NCI-H1694 treated with DMSO at 0.1 percent for 48 hours (cell line): ENCODE measurements at places on chromosomes 6 and 20.

DNA sequence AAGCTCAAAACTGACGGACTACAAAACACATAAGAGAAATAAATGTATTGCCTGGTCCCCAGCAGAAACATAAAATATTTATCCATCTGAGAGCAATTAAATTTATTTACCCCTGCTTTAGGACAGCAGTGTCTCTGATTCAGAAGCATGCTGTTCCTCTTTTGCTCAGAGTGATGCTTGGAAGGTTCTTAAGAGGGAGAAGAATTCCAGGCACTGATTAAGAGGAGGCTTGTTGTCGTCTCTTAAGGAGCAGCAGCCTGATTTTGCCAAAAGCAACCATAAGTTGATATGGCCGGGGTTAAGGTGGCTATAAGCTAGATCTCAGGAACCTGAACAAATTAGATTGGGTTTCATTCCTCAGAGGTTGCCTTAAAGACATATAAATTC is 25.8 kb downstream of the CAP2 start:
- no peak for DNase-seq

GRCh38 chr6:121733234-121733633 is 297.8 kb downstream of the GJA1 start:
- no peak for DNase-seq

- DNase-seq, result no peak
Measured at GRCh38 chr6:54990001-54990400, 143.4 kb downstream of the FAM83B start.

DNA sequence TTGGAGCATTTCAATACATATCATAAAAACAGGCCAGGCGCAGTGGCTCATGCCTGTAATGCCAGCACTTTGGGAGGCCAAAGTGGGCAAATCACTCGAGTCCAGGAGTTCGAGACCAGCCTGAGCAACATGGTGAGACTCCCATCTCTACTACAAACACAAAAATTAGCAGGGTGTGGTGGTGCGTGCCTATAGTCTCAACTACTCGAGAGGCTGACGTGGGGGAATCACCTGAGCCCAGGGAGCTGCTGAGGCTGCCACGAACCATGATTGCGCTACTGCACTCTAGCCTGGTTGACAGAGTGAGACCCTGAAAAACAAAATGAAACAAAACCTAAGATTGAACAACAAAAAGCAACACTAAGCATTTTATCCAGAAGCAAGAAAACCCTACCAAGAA is 47.2 kb downstream of the BACH2 start:
- DNase-seq, result no peak

DNA sequence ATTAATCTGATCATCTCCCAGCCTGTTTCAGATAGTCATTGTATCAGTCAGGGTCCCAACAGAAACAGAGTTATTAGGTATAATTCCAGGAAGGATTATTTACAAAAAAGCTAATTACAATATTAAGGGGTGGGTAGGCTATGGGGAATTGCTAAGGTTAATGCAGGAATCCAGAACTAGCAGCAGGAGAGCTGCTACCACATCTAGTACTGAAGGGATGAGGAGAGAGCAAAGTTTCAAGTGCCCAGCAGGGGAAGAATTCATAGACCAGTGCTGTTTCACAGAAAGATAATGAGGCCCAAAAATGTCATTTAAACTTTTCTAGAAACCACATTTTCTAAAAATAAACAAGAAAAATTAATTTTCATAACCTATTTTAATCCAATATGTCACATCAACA is 284.2 kb downstream of the HACE1 start:
- DNase-seq, result no peak

DNA sequence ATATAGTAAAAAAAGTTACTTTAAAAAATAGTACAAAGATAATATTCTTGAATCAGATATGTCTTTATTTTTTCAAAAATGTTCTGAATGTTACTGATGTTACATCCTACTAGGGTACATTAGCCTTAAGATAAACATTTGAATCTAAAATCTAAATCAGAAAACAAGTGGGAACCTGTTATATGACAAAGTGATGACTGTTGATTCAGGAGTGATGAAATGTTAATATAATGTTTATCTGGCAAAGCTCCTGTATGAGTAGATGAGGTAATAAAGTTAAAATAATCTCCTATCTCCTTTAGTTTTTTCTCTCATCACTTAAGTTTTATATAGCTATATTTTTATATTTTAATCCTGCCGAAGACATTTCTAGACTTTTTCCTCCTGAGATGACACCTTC is 4.2 kb downstream of the DOP1A start:
- no peak for DNase-seq

DNA sequence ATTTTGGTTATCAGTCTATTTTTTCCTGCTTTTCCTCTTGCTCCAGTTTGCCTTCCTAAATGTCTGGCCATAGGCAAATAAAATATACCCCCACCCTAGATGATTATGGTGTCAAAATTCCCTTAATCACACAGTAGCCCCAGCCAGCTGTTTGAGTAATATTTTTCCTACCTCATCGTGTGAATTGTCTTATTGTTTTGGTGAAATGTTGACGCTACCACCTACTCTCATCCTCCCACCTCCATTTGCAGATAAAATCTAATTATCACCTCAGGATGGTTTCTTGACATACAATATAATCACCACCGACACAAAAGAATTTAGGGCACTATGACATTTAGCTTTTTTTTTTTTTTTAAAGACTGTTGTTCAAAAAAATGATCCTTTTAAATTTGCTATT is 44.1 kb upstream of the FUCA2 start:
- no peak for DNase-seq

DNA sequence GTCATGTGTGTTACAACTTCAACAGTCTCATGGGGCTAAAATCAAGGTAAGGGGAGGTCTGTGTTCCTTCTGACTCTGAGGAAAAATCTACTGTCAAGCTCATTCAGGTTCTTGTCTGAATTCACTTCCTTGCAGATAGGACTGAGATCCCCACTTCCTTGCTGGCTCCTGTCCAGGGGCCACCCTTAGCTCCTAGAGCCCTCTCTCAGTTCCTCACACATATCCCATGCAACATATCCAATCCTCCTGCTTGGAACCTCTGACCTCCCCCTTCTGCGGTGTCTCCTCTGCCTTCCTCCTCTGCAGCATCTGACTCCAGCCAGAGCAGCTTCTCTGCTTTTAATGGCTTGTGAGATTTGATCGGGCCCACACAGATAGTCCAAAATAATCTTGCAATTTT is 27.1 kb upstream of the MICB start:
- no peak for DNase-seq

- DNase-seq, result no peak
Measured at GRCh38 chr6:136647363-136647852, 97.2 kb upstream of the MAP7 start.

- no peak for DNase-seq
Measured at GRCh38 chr20:46530640-46531039, 17.3 kb upstream of the ZNF334 start.

GRCh38 chr6:108207013-108207412 is 41.2 kb downstream of the NR2E1 start:
- DNase-seq, result no peak

GRCh38 chr6:139425780-139426179 is 51.3 kb upstream of the CITED2 start:
- no peak for DNase-seq

DNA sequence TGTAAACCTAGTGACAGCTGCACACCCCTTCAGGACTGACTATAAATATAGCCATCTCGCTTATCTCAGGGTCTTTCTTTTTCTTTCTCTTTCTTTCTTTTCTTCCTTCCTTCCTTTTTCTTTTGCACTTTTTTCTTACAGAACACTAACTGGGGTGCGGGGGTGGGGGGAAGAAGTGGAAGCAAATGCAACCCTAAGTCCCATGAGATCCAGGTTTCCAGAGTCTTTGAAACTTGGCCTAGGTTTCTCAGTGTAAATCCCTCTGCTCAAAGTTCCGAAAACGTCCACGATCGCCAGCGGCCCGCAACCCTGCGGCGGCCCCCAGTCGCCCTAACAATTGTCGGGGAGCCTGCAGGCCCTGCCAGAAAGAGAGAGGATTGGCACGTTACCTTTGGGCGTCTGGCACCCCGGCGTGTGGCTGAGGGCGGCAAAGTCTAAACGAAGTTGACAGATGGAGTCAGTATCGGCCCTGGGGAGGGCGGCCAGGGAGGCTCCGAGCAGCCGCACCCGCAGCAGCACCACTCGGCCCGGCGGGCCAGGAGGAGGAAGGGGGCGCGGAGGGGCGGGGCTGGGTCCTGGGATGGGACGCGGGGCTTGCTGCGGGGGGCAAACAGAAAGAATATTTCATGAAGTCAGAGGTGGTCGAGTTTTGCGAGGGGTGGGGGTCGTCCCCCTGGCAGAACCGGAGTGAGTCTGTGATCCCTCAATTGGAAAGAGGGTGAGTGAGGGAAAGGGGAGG is 577 bp upstream of the FOXF2 start:
- no peak for DNase-seq

GRCh38 chr6:82066991-82067411 is 180.5 kb downstream of the IBTK start:
- DNase-seq, result no peak

- no peak for DNase-seq
Measured at GRCh38 chr20:31919410-31920155, 32.3 kb downstream of the PDRG1 start.

DNA sequence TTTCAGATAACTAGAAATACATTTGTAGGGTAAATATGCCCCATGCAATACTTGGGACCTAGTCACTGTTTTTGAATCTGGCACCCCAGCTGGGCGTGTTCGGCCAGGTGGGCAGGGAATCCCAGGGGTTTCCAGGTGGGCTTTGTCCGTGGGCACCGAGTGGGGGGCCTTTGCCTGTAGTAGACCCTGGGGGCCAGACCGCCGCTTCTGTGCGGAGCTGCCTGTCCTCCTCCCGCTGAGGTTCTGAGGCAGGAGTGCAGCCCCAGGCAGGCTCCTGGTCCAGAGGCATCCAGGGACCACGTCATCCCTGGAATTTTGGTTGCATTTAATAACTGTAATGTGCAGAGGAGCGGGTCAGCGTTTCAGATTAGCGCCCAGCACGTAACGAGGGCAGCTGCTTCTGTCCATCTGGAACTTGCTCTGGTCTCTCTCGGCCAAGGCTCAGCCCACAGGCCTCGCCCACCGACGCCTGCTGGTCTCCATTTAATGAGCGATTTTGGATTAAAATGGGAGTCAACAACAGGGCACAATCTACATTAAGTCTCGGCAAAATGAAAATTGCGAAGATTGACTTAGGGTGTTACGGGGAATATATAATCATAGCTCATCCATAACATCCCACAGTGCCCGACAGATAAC is 12.8 kb downstream of the BHLHE23 start:
- no peak for DNase-seq

- no peak for DNase-seq
Measured at GRCh38 chr6:166078294-166078693, 89.4 kb downstream of the TBXT start.

- DNase-seq, result no peak
Measured at GRCh38 chr20:25549172-25549773, 36.1 kb downstream of the NINL start.

DNA sequence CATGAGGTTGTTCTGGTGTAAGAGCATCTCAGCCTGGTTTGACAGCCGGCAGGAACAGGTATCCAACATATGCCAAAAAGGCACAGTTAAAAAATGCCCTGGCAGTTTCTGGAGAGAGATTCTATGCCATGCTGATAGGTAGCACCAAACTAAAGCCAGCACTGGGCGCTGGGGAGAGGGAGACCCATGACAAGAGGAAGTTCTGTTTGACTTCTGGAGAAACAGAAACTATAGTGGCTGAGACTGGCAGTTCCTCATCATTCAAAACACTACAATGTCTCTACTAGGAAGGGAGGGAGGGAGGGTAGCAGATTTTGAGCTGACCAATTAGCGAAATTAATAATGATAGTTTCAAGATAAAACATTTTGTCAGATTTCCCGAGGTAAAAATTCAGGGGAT is 174.1 kb downstream of the ADAT2 start:
- no peak for DNase-seq

DNA sequence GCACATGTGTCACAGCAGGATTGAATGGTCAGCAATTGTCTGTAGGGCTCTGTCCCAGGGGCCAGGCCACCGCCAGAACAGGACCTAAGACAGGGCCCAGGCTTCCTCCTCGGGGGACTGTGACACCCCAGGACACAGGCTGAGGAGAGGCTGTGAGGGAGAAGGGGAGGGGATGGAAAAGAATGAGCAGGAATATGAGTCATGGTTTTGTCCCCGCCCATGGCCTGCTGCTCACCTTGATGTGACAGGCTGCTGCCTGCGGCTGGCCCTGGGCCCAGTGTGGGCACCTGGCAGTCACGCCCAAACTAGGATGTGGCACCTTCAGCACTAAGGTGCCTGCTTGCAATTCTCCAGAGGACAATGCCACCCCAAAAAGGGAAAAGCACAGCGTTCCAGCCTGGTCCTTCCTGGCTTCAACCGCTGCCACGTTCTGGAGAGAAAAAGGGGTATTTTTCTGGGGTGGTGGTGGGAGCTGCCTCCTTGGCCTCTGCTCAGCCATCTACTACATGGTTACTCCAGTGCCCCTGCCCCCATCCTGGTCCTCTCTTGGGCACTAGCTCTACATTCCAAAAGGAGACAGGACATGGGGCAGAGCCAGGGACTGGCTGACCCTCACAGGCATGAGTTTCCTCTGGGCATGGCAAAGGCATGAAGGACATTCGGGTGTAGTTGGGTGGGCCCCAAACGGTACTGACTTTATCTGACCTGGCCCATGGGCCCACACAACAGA is 93.4 kb downstream of the SLC22A23 start:
- no peak for DNase-seq

- no peak for DNase-seq
Measured at GRCh38 chr6:159100395-159101182, 55.8 kb upstream of the TAGAP start.

- no peak for DNase-seq
Measured at GRCh38 chr6:14736554-14736953, 509.3 kb upstream of the JARID2 start.

DNA sequence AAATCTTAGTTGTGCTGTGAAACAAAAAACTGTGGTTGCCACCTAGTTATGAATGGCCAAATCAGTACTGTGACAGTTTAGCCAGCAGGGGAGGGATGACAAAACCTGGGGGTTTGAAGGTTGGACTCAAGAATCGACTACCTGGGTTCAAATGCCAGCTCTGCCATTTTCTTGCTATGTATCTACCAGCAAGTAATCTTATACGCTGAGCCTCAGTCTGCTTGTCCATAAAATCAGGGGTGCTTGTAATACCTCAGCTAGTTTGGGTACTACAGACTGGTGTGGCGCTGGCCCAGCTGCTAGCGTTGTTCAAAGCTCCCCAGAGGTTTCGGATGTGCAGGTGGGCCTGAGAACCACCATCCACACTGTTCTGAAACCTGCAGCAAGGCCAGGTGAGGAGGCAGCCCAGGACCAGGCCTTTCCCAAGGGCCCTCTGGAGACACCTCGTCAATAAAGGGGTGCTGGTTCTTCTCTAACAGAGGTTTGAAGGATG is 40.4 kb downstream of the TRAM2 start:
- no peak for DNase-seq

GRCh38 chr6:39553860-39554802 is 171.1 kb downstream of the KIF6 start:
- no peak for DNase-seq

- DNase-seq, result no peak
Measured at GRCh38 chr6:40077736-40078135, 143.5 kb upstream of the MOCS1 start.

DNA sequence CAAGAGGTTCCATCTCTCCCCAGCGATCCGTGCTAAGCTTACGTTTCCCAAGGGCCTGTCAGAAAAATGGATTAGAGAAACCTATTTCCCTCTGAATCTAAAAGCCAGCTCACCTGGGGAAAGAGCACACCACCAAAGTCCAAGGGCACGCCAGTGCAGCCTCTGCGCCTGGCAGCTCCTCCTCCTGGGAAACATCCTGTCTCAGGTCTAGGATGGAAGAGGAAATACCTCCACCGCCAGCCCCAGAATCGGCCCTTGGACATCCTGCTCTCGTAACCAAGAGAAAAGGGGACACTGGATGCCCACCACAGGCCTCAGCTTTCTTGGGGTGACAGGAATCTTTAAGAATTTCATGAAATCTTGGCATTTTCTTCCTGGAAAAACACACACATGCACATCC is 18.7 kb downstream of the RAMACL start:
- no peak for DNase-seq
